Glomerular endothelial cell (primary cell): ENCODE measurements at places on chromosomes 4 and X.
A peak's percentile ranks its signal among the peaks of the same experiment; 100 is the strongest.

DNA sequence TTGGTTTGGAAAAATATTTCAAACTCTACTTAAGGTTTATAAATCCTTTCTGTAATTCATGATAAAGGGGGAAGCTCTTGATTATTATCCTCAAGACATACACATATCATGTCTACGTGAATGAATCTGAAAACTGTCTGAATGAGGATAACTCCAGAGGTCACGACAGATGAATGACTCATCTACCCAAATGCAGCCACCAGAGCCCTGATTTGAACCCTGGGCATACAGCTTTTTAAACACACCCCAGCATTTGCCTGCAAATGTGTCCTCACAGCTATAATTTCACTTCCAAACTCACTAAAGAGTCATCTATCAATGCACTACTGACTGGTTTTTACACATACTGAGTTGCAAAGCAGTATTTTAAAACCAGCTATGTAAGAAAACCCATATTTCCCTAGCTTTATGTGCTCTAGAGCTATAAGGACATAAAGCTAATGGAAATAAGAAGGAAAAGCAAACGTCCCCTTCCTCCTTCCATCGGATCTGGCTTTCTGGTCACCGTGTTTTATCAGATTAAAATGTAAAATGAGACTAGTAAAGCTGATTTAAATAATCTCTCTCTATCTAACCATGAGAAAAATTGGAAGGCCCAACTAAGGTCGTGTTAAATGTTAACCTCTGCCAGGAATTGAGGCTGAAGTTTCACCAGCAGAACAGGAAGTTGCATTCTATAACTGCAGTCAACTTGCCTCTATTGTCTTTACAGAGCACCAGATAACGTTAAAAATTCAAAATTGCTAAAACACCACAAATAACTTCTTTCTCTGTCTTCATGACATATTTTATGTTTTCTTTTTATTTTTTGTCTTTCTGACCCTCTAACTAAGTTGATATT is 63.1 kb upstream of the SPP1 start:
- no peak for DNase-seq

GRCh38 chr4:48156423-48156822 is 22.4 kb upstream of the TXK start:
- DNase-seq, result no peak

GRCh38 chrX:28851871-28852270 is 264.6 kb downstream of the IL1RAPL1 start:
- DNase-seq, result no peak

DNA sequence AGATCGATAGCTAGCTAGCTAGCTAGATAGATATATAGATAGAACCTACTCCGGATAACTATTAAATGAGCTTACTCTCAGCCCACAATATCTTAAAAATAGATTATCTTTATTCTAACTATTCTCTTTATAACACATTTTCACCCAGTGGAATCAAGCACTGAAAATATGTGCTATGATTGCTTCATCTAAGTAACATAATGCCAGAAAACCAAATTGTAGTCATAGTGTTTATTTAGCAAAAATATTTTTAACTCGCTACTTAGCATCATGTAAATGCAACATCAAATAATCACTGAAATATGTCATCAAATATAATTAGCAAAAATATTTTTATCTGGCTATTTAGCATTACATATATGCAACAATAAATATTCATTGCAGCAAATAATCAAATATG is 1.5 kb downstream of the TMEM156 start:
- DNase-seq, result no peak

GRCh38 chr4:27000820-27001219 is 140.2 kb downstream of the STIM2 start:
- DNase-seq, result no peak

DNA sequence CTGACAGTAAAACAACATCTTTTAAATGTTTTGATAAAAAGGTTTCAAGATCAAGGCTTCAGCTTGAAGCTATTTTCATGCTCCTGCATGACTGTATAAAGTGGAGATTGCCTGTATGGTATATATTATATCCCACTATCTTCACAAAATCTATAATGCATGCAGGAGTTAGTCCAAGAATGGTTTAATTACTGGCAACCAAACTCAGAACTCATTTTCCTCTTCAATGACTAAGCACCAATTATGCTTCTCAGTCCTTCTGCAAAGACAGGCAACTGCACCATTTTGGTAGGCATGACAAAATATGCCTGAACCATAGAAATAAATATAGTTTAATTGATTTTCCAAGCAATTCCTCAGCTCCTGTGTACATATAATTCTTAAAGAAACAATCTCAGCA is 54.5 kb downstream of the NPY5R start:
- DNase-seq, result no peak

GRCh38 chr4:79210636-79211049 is 115.2 kb downstream of the NAA11 start:
- no peak for DNase-seq

GRCh38 chr4:78370631-78371372 is 180.8 kb upstream of the ANXA3 start:
- DNase-seq, result no peak

DNA sequence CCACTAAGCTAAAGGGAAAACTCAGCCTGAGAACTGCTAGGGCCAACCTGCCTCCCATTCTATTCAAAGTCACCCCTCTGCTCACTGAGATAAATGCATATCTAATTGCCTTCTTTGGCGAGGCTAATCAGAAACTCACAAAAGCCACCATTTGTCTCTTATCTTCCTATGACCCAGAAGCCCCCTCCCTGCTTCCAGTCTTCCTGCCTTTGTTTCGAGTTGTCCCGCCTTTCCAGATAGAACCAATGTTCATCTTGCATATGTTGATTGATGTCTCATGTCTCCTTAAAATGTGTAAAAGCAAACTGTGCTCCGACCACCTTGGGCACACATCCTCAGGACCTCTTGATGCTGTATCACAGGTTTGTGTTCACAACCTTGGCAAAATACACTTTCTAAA is 459.8 kb downstream of the FSTL5 start:
- no peak for DNase-seq

GRCh38 chr4:15652841-15653240 is 2.3 kb downstream of the FBXL5 start:
- DNase-seq, result no peak

DNA sequence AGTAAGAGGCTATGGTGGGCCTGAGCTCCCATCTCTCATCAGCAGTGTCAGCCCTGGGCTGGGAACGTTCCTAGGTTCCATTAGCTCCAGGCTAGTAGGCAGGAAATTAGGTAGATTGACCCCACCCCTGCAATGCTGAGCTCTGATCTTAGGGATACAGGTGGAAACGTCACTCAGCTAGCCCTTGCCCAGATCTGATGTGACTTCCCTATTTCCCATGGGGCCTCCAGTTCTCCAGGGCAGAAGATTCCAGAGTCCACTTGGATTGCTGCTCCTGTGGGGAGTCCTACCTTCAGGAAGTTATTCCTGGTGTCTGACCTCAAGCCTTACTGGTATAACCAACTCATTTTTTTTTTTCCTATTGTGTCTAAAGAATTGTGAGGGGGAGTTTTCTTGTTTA is 81.1 kb downstream of the EFNB1 start:
- no peak for DNase-seq

- DNase-seq, result no peak
Observed at GRCh38 chrX:1464041-1464970, 11.6 kb upstream of the ASMTL start.

DNA sequence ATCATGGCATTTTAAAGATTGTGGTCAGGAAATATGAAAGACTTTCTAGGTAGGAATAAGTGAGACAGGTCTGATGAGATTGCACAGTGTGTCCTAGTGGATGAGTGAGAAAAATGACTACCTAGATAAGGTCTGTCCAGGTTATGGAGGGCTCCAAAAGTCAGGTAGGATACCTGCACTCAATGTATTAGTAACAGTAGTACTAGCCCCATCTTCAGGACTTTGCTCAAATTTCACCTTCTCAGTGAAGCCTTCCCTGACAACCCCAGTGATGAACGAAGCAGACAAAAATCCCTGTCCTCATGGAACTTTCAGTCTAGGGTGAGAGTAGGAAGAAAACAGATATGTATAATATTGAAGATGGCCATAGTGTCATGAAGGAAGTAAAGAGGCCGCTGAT is 85.7 kb downstream of the ZIC3 start:
- no peak for DNase-seq

DNA sequence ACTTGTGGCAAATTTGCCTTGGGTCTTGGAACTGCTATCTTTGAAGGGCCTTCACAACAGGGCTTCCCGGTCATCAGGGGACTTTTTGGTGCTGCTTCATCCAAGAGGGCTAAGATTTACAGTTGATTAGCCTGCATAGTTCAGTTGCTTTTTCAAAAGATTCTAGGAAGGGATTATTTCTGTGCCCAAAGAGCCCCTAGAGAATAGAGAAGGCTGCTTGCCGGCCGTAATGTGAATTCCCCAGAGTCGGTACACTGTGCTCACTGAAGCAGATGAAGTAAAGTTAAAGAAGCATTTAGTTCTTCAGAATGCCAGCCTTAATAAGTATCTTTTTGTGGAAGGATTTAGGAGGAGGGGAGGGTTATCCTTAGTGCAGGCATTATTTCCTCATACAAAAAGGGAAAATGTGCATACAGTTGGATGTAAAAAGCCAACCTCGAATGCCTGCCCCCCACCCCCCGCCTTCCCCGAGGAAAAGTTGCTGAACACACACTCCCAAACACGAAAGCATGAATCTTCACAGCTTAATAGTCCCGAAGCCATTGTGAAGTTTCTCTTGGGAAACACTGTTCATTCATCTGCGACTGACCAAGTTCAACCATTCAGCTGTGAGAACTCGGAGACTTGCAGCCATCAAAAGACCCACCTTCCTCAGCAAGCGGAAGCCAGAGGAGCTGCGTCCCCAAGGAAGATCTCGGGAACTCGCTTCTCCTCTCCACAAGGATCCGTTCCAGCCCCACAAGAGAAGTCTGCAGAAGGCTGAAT is 47.6 kb downstream of the ANOS1 start:
- no peak for DNase-seq

GRCh38 chr4:108902769-108903168 is 139.9 kb upstream of the ETNPPL start:
- no peak for DNase-seq

GRCh38 chr4:33831442-33832066 is 2412.8 kb downstream of the ARAP2 start:
- no peak for DNase-seq

DNA sequence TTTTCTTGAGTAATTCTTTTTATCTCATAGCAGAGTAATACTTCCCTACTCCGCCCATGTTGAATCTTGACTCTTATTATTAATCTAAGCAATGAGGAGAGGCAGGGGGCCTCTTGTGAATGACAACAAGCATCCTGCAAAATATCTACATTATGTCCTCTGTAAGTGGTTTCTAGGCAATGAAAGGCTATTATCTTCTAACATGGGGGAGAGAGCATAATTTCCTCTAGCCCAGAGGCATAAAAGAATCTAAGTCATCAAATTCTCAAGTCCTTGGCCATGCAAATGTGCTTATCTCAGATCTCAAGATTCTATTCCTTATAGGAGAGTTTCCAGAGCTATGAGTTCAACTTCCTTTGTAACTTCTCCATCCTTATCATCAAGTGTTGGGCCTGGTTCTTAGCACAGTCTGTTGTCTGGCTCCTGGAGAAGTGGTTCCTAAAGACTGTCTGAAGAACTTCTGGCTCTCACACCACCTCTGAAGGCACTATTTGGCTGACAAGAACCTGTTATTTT is 423.1 kb upstream of the INTU start:
- no peak for DNase-seq

DNA sequence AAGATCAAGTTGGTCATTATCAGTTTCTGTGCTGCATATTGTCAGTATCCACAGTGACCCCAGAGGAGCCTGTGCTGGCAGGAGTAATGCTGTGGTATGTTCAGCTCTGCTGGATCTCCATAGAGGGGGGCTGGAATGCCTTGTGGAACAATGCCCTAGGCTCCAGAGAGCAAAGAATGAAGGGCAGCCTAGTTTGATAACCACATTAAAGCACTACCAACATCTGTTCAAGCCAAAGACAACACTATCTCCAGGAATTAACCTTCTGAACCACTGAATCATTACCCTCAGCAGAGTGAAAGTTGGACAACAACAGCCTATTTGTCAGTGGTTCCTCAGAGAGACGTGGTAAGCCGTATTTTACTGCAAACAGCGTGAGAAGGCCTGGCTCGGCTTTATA is 192.3 kb upstream of the CXorf66 start:
- DNase-seq, result no peak

- DNase-seq, result no peak
Observed at GRCh38 chrX:6678313-6678712, 143.4 kb upstream of the VCX3A start.

- peak; percentile 54 for DNase-seq
Observed at GRCh38 chr4:95289028-95289634, 259.6 kb downstream of the UNC5C start.

GRCh38 chrX:50876551-50876950 is 34.0 kb upstream of the BMP15 start:
- DNase-seq, result no peak

DNA sequence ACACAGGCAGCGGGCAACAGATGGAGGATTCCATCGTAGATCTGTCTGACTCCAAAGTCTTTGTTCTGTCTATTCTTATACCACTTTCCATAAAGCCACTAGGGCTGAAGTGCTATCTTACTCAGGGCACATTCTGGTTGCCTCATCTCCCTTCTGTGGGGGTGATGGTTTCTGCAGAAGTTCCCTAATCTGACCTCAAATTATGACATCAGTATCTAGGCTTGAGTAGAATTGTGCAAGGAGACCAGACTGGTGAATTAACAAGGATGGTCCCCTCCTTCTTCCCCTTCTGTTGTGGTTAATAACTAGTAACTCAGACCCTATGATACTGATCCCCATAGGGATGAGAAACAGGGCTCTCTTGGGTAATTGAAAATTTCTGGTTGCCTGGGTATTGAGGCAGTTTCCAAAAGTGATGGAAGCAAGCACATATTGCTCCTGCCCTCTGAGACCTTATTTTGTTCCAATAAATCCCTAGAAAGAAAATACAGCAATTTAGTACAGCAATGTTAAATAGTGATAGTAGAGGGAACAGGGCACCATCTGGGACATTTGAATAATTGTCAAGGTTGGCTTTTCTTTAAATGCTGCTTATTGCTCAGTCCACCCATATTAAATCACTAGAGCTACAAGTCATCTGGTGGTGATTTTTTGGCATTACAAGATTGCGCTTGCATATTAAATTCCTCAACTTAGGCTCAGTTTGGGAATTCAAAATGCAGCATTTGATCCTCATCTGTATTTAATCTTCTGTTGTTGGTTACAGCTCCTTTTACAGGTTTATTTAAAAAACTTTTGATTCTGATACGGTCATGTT is 57.3 kb upstream of the AP1S2 start:
- DNase-seq, result no peak

- no peak for DNase-seq
Observed at GRCh38 chr4:183101956-183102480, 3.0 kb downstream of the WWC2 start.

DNA sequence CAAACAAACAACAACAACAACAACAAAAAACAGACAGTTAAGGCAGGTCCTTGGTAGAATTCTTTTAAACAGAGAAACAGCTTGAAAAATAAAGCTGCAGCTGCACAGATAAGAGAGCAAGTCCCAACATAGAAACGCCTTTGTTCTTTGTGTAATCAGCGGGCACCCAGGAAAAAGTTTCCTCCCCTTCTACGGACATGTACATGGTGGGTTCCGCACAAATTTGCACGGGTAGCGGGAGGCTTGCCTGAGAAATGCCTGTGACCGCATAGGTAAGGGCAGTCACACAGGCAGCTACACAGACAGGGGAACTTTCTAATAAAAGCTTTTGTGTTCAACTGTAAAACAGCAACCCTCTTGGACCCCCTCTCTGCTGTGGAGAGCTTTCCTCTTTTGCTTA is 25.7 kb upstream of the CT47A1 start:
- no peak for DNase-seq

- no peak for DNase-seq
Observed at GRCh38 chrX:47840111-47840510, 3.4 kb downstream of the ZNF81 start.

- no peak for DNase-seq
Observed at GRCh38 chrX:70433848-70434351, 10.7 kb upstream of the DLG3 start.
